Renal cortical epithelial cell (primary cell): ENCODE measurements at places on chromosomes 2 and 18. TPM values are rescaled to one million over a fixed set of nuclear protein-coding genes. Genes with fewer than 3 reads are reported as not detected.
A peak's percentile ranks its signal among the peaks of the same experiment; 100 is the strongest.

Gene SNED1
- total RNA-seq = 1.6 and 4.2 TPM in 2 replicates

Gene ARPC2
- 374 and 520 TPM in 2 replicates for total RNA-seq

Gene PSTPIP2
- 21.9 and 28.9 TPM in 2 replicates for total RNA-seq

Gene PECR
- total RNA-seq = 33.5 and 35.6 TPM in 2 replicates

Gene C2orf15
- total RNA-seq = 5.6 and 9.2 TPM in 2 replicates

Gene ANKZF1
- 35.8 and 53.4 TPM in 2 replicates for total RNA-seq

Gene UGT1A7
- total RNA-seq = 0.69 and 2.8 TPM in 2 replicates

Gene L3MBTL4
- total RNA-seq = 2.2 and 9.6 TPM in 2 replicates

Gene SERPINB2
- 0.17 TPM in 1 of 2 replicates, not detected in the other for total RNA-seq

Gene SCN9A
- 1.0 and 2.8 TPM in 2 replicates for total RNA-seq

DNA sequence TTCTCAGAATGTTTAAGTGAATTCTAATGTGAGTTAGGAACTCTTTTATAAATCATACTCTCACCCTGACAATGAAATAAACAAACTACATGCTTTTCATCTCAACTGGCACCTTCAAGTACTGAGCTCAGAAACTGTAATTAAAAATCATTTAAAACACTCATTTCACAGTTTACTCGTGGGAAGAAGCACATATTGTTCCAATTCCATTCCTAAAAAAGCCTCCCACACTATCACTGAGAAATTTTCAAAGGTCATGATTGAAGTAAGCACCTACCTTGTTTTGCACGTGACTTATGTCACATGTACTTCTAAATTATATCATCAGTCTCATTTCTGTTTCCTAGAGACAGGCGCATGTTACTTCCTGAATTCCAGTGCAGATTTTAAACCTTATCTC is 678.1 kb upstream of the SLC8A1 start:
- no peak for DNase-seq

GRCh38 chr2:42495234-42495581 is 1.4 kb upstream of the KCNG3 start:
- no peak for DNase-seq

GRCh38 chr2:127649100-127649611 is 3.2 kb downstream of the GPR17 start:
- no peak for DNase-seq

DNA sequence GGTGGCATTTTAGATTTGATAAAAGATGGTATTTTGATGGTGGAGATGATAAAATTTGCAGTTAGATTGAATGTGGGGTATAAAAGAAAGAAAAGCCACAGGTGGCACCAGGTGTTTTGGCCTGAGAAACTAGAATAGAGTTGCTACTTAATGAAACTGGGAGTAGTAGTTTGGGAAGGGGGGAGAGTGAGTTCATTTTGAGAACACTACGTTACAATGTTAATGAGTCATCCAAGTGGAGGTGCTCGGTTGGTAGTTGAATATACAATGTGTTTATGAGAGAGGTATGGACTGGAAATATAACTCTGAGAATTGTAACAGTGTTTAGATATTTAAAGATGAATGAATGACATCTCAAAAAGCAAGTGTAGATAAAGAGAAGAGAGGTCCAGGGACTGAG is 26.4 kb downstream of the EPG5 start:
- DNase-seq = no peak

DNA sequence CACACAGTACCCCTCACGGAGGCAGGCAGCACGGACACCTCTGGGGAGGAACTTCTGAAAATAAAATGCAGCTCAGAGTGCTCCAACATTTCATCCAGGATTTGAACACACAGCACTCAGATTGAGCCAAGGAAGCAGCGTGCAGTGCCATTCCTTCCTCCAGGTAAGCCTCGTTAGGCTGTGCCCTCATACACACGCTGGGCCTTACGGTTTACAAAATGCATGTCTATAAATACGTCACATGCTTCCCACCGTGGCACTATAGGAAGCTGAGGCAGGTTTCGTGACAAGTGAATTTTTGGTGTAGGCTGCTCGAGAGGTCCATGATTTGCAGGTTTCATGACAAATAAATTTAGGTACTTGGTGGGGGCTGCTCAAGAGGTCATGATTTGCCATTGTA is 131.2 kb downstream of the MYT1L start:
- DNase-seq = no peak

GRCh38 chr2:86518481-86518880 is 44.8 kb downstream of the CHMP3 start:
- no peak for DNase-seq

- DNase-seq = no peak
Observed at GRCh38 chr2:149006883-149007543, 31.5 kb upstream of the LYPD6B start.

- peak; percentile 21 for DNase-seq
Observed at GRCh38 chr2:42562474-42563144, 5.8 kb upstream of the MTA3 start.

DNA sequence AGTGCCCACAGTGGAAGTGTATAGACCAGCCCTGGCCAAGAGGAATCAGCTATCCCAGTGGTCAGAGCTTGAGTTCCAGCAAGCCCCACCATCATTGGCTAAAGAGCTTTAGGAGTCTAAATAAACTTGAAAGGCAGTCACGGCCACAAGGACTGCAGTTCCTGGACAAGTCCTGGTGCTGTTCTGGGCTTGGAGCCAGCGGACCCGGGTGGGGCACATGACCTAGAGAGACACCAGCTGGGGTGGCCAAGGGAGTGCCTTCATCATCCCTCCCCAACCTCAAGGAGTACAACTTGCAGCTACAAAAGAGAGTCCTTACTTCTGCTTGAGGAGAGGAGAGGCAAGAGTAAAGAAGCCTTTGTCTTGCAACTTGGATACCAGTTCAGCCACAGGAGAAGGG is 439.8 kb upstream of the TMEFF2 start:
- DNase-seq = no peak

- DNase-seq = no peak
Observed at GRCh38 chr18:63850636-63851035, 36.9 kb upstream of the SERPINB2 start.

- DNase-seq = no peak
Observed at GRCh38 chr2:25281522-25281921, 60.2 kb downstream of the DNMT3A start.

DNA sequence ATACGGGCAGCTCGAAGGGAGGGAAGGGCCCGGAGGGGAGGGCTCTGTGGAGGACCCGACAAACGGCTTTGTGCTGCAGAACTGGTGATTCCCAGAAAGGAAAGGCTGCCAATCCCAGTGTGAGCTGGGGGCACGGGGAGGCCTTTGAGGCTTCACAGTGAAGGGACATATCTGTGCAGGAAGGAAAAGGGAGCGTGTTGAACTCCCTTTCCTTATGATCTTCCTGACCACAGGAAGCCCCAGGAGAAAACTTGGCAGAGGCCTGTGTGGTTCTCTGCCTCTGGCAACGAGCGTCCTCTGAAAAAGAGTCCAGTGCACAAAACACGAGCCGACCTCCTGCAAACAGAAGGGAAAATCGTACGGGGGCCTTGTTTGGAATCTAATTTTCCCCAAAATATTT is 683.5 kb upstream of the SALL3 start:
- DNase-seq = no peak

DNA sequence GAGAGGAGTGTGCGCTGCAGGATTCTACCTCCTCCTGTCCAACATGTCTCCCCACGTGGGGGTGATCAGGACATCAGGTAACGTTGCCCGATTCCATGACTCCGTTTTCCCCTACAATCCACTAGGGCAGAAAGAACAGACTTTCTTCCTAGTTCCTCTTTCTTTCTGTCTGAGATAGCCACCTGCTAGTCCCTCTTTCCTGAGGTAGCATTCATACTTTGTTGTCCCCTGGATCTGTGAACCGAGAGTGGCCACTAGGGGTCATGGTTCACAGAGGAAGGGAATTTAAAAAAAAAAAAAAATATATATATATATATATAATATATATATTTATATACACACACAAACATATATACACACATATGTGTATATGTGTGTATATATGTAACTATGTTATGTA is 210.0 kb upstream of the ZNF521 start:
- DNase-seq = peak; percentile 2

- peak; percentile 49 for DNase-seq
Observed at GRCh38 chr2:209423562-209424198, at the start of gene MAP2. MAP2 (plus strand) TSS chr2:209424047; CDS start chr2:209653171, 229,124 bp downstream.

DNA sequence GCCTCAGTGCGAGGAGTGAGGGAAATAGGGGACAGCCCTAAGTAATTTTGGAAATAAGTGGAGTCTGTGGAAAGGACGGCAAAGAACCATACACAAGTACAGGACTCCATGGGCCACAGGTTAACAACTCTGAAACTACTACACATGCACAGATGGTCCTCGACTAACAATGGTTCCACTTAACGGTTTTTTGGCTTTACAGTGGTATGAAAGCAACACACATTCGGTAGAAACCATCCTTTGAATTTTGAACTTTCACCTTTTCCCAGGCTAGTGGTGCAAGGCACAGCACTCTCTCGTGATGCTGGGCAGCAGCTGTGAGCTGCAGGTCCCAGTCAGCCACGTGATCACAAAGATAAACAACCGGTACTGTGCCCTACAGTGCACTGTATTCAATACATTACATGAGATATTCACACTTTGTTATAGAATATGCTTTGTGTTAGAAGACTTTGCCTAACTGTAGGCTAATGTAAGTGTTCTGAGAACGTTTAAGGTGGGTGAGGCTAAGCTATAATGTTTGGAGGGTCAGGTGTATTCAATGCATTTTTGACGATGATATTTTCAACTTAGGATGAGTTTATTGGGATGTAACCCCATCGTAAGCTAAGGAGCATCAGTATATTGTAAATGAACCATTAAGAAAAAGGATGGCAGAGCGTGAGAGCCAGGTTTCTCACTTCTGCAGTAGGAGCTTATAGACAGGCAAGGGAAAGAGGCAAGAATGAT is 44.6 kb downstream of the TBC1D8 start:
- peak; percentile 63 for DNase-seq

- DNase-seq = peak; percentile 100
Observed at GRCh38 chr2:85705680-85706039, 11.5 kb downstream of the GNLY start.

DNA sequence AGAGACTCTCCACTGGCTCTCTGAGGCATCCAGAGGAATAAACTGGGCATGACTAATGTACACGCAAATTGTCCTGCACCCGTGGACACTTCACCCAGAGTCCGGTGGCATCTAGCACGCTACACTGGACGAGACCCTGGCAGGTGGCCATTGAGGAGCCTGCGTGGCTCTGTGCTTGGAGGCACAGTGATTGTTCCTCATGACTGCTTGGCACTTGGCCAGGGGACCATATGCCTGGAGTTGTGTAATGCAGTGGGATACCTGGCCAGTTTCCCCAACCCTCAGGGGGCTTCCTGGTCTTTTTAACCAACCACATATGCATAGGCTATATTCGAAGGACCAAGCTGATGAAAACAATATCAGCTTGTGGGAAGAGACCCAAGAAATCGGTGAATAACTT is 66.6 kb downstream of the MTCL1 start:
- peak; percentile 71 for DNase-seq

- peak; percentile 84 for DNase-seq
Observed at GRCh38 chr2:43343573-43344304, 117.3 kb upstream of the ZFP36L2 start.

DNA sequence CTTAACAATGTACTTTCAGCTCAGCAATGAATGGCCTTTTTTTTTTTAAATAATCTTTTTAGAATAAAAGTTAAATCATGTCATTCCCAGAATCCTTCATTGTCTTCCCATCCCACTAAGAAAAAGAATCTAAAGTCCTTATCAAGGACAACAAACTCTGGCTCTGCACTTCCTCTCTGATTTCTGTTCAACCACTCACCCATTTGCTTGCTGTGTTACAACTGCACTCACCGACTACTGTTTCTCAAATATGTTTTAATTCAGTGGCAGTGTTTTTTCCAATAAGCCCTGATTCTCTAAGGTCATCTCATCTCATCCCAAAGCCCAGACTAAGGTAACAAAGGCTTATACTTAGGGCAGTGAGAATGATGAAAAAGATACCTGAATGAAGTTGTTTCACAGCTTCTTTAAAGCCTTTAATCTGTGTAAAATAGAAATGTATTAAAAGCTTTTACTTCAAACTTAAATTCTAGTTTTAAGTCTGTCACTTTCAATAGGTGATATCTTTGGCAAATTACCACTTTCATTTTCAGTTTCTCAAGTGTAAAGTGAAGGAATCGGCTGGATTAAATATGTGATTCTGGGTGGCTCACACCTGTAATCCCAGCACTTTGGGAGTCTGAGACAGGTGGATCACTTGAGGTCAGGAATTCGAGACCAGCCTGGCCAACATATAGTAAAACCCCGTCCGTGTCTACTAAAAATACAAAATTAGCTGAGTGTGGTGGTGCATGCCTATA is 87.6 kb downstream of the RBBP8 start:
- DNase-seq = no peak

GRCh38 chr2:161842736-161843433 is 218.7 kb downstream of the SLC4A10 start:
- no peak for DNase-seq

DNA sequence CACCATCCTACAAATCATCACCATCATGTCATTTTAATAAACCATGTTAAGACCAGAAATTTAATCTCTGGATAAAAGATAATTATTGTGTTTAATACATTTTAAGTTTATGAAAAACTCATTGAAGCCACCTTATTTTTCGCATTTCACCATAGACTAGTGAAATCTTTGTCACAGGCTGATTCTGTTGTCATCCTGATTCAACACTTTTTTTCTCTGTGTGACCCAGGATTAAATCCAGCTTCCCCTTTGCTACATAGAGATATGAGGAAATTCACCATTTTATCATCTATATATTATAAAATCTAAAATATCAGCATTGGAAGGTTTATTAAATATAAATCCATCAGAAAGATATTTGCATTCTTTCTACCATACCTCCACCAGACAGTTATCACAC is 29.2 kb upstream of the MRO start:
- no peak for DNase-seq
